Activated CD4-positive, CD25-positive, alpha-beta regulatory T cell (primary cell): ENCODE measurements at places on chromosomes 13 and 19.
A peak's percentile ranks its signal among the peaks of the same experiment; 100 is the strongest.

DNA sequence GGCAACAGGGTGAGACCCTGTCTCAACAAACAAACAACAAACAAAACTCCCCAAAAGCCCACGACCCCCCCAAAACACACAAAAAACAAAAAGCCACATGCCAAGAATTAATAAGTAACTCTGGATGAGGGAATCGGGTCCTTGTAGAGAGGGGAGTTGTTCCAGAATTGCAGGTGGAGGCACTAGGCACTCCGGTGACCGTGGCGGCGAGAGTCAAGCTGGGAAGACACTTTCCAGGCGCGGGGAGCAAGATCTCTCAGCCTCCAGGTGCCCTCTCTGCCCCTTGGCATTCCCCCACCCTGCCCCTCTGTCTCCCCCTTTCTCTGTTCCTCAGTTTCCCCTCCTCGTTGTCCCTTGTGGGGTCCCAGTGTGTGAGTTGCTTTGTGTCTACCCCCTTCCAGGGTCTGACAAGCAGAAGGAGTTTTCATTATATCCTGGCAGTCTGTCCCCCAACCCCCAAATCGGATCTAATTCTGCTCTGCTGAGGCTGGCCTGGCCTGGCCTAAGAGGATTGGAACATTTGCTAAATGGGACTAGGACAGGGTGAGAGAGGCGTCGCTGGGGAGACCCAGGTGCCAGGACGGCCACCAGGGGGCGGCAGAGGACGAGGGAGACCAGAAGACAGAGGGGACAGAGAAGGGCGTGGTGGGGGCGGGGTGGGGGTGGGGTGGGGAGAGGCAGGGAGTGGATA is 8.3 kb upstream of the CRX start:
- DNase-seq: peak; percentile 75

DNA sequence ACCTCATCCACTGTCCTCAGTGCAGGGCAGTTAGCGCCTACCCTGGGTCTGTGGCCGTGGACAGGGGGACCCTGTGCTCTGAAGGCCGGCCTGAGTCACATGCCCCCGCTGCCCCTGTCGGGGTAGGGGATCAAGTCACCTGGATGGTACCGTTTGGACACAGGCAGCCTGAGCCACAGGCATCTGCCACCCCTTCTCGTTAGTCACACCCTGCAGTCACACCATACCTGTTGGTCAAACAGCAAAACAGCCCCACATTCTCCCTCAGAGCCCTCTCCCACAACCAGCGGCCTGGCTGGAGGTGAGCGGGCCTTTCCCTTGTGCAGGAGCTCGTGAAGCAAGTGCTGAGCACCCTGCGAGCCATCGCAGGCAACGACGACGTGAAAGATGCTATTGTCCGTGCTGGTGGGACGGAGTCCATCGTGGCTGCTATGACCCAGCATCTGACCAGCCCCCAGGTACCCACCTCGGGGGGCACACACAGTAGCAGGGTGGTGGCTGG is 8.8 kb upstream of the SLC25A42 start:
- no peak for DNase-seq

DNA sequence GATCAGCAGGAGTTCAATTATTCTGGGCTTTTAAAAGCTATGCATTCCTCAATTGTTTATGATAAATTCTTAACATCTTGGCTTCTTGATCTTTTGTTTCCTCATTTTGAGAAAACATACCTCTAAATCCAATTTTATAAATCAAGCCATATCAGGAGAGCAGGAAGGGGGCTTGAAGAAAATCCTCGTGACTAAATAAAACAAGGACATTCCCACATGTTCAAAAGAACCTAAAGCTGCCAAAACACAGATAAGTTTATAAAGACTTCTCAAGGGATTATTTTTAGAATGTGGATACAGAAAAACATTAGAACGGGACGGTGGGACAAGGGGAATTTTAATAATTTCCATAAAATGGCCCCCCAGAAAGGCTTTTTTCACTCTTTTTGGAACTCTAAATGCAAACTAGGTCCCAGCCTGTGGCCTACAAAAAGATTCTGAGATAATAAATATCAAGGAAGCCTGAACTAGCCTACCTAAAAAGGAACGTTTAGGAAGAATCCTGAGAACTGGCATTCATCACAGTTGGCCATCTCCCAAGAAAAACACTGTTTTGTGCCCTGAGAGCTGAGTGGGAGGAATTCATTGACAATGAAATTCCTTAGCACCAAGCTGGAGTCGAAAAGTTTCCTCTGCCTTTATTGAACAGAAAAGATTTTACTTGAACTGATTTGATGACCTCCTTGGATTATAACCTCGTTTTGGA is 30.1 kb downstream of the ZAR1L start:
- no peak for DNase-seq

DNA sequence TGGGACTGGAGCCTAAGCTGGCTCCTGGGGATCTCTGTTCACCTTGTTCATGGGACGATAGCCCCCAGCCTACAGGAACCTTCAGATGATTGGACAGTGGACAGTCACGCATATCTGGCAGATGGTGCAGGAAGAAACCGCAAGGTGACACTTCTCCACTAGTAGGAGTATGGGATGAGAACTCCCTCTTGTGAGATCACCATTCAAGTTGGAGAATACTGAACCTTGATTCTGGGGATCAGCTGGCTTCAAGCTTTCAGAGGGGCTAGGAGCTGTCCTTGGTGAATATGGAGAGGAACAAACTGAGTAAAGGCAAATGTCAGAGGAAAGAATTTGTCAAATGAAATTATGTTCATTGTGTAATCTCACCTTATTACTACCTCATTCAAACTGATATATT is 204.5 kb downstream of the PDS5B start:
- no peak for DNase-seq

DNA sequence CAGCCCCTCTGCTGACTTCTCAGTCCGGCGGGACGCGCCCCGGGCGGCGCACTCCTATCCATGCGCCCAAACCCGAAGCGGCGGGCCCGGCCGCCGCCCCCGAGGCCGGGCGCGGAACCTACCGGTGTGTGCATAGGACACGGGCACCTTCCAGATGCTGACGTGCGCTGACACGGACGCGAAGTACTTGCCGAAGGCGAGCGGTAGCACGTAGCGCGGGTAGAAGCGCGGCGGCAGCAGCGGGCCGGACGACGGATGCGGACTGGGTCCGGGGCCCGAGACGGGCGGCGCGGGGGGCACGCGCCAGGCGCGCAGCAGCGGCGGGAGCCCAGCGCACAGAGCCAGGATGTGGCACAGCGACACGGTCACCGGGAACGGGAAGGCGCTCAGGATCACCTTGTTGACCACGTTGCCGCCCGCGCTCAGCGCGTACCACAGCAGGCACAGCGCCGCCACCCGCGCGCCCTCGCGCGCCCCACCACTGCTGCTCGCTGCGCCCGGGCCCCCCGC is 338 bp downstream of the SLC35E1 start:
- DNase-seq: no peak
